ENCODE measurements at places on chromosomes 7 and 10.

DNA sequence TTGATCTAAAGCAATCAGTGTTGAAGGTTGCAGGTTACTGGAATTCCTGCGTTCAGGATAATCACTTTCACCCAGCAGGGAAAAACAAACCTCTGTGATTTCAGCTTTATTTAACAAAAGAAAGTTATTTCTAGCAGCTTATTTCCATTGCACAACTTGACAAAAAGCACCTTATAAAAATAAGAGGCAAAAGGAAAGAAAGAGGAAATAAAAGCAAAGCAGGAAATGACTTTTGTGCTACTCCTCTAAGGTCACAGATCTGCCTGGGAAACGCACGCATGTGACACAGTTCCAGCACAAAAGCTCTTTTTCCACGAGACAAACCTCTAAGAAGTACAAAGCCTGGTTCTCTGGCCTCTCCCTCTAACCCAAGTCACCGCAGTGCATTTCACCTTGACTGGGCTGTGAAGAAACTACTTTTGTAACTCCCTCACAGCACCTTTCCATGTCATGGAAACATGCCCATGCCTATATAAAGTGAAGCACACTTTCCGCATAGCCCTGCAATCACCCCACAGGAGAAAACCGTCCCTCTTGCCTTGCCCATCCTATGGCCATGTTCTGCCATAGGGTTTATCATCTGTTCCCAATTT, 870 bp downstream of the ANK3 start:
- no peak for DNase-seq

- no peak for DNase-seq
Measured at GRCh38 chr10:58048936-58049335, 218.8 kb downstream of the IPMK start.

DNA sequence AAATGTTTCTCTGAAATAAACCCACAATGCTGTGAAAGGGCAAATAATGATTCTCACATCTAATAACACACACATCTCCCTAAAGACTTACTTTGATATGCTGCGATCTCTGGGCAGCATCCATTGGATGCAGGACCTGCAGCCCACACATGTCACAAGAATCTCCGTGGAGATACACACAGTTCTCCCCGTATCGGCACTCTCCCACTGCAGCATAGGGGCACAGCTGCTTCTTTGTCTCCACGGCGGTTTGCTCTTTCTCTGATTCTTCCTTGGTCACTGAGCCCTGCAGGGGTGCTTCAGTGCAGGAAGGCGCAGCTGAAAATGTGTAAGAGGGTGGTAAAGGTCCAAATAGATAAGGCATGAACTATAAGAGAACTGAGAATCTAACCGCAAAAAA, 20.4 kb downstream of the MKRN1 start:
- DNase-seq: no peak

DNA sequence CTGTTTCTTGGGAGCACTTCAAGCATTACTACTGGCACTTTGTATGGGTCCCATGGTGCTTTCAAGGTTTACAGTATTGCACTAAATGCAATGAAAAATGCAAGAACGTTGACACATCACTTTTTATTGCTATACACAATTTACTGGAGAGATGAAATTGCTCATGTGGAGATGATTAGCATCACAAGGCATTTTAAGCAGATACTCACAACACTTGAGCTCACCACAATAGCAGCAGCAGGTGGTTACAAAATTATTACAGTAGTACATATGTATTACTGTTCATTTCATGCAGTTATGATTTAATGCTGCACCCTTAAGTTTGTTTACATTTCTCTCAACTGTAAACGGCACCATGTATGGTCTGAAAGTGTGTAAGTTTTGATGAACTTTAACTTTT, 537.7 kb downstream of the GRM8 start:
- DNase-seq: no peak

DNA sequence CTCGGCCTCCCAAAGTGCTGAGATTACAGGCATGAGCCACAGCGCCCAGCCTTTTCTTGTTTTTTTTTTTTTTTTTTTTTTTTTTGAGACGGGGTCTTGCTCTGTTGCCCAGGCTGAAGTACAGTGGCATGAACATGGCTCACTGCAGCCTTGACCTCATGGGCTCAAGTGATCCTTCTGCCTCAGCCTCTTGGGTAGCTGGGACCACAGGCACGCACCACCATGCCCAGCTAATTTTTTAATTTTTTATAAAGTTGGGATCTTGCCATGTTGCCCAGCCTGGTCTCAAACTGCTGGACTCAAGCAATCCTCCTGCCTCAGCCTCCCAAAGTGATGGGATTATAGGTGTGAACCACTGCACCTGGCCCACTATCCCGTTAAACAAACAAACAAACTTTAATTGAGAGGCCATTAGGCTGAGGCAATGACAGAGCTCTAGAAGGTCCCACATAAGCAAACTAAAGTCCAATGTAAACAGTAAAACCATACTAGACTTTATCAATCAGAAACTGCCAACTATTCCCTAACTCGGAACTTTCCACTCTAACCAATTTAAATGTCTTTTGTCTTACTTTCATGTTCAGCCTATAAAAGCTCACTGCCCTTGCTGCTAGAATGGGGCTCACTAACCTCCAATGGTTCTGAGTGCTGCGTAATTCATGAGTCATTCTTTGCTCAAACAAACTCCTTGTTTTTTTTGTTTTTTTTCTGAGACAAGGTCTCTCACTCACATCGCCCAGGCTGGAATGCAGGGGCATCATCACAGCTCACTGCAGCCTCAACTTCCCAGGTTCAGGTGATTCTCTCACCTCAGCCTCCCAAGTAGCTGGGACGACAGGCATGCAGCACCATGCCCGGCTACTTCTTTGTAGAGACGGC, 1.9 kb downstream of the DHX32 start:
- DNase-seq: no peak

DNA sequence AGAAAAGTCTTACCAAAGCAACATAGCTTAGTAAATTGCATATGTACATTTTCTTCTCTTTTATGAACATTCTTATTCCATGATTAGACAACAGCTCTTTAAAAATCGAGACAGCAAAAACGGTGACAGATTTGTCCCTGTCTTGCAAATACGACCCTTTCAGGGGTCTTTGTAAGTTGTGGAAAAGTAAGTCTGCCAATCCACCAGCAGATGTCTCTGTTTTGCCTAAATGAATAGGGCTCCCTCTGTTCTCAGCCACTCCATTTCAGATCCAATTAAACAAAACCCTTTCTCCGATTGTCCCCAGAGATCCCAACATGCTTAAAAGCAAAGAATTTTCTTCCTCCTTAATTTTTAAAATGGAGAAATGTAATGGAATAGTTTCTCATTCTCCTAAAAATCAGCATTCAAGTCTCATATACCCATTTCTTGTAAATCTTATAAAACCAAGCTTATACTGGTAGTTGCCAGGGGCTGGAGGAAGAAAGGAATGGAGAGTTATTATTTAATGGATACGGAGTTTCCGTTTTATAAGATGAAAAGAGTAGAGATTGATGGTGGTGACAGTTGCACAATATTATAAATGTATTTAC, 61.0 kb upstream of the NFE2L3 start:
- peak; percentile 39 for DNase-seq

GRCh38 chr10:14779001-14779651, 4.4 kb upstream of the FAM107B start:
- DNase-seq: no peak

DNA sequence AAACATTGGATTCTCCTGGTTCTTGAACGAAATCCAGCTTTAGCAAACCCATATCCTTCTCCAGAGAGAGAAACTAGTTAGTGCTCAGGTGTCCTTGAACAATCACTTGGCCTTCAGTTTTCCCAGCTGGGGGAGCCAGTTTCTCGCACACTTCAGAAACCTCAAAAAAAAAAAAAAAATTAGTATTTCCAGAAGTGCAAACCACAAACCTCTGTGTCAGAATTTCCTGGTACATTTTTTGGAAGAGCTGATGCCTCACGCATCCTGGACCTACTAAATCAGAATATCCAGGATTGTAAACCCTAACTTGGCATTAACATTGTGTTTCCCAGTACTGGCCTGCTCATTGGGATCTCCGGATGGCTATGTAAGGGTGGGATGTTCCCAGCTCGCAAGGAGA, 143.4 kb upstream of the EGR2 start:
- DNase-seq: no peak

DNA sequence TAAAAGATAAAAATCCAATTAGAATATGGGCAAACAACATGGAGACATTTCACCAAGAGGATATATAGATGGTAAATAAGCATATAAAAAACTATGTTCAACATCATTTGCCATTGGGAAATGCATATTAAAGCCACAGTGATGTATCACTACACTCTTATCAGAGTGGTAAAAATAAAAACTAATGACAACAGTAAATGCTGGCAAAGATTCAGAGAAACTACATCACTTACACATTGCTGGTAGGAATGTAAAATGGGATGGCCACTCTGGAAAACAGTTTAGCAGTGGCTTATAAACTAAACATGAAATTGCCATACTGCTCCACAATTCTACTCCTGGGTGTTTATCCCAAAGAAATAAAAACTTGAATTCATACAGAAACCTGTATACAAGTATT, 59.2 kb downstream of the CROT start:
- no peak for DNase-seq

DNA sequence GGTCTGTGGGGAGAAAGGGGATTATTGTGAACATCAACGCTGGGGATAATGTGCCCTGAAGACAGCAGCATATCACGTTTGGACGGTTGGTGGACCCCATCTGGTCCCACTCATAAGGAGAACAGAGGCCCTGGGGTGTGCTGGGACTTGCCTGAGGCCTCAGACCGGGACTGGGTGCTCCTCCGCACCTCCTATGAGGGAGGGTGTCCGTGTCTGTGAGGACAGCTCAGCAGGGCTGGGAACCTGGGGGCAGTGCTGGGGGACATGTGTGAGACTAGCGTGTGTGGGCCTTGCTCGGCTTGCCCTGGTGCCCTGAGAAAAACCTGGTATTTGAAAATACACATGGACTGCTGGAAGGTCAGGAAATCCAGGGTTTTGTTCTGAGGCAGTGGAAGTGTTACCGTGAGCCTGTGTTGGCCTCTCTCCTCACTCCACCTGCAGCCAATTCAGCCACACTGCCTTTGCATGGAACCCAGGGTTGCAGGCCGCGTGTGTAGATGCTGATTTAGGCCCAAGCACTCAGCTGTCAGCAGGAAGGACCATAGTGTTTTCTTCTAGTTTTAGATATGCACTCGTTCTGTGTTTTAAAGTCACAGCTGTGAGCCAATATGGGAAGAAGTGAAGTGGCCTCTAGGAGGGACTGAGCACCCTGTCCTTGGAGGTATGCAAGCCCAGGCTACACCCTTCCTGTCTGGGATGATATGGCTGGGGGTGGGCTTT, 13.4 kb upstream of the SH2D4B start:
- DNase-seq: no peak
